ENCODE measurements at places on chromosomes 7 and 10. TPM values are rescaled to one million over a fixed set of nuclear protein-coding genes. Genes with fewer than 3 reads are reported as not detected.

Gene NXPH1
- total RNA-seq, result not detected

Gene ZPBP
- not detected for total RNA-seq

Gene TCTN3
- total RNA-seq, result 52.5 TPM

Gene BRAF
- total RNA-seq, result 12.2 TPM

Gene LRRC61
- 1.7 TPM for total RNA-seq

Gene ZC3HAV1
- total RNA-seq, result 28.8 TPM

Gene DGKI
- 0.89 TPM for total RNA-seq

Gene MET
- 44.5 TPM for total RNA-seq

Gene PNLIP
- not detected for total RNA-seq

Gene MSMB
- not detected for total RNA-seq

Gene INA
- 1.7 TPM for total RNA-seq

Gene HECTD2
- total RNA-seq, result 3.9 TPM

Gene ANKRD16
- total RNA-seq, result 9.2 TPM

Gene DKK1
- 267 TPM for total RNA-seq
